Ascending aorta (tissue), 2 donors: ENCODE measurements at places on chromosomes 13 and 19.

DNA sequence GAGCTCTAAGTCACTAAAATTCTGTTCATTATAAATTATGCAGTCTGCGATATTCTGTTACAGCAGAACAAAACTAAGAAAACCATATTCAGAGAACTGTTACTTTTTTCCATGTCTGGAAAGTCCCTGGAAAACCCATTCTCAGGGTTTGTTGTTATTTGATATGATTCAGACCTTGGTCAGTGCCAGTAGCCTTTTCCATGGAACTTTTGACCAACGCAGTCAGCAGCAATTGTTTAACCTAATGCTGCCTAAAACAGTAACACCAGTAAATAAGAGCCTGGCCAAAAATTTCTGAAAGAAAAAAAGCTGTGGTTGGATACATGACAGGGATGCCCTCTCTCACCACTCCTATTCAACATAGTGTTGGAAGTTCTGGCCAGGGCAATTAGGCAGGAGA lies 402.7 kb downstream of the TBC1D4 start:
- DNase-seq: no peak

DNA sequence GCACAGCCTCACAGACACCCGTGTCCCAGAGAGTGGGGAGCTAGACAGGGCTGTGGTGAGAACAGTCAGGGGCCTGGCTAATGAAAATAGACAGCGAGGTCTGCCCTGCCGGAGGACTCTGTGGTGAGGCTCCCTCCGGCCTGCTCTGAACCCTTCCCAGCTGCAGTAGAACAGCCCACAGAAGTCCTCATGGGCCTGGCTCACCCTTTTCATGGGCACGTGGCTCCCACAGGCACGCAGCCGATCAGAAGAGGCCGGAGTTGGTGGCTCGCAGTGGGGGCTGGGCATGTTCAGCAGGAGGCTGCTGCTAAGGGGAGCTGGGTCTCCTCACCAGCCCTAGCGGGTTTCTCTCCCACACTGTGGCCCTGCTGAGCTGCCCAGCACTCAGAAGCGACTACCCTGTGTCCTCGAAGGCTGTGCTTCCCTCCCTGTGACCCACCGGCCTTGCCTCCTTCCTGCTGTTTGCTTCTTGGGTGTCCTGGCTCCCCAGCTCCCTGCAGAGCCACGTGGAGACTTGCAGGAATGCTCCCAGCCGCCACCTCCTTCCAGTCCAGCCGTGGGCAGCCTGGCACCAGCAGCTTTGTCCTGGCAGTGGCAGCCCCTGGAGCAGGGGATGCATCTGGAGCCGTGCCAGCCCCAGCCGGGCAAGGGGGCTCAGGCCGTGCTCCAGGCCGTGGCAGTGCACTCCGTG lies 138.7 kb downstream of the KDM4B start:
- DNase-seq: no peak

DNA sequence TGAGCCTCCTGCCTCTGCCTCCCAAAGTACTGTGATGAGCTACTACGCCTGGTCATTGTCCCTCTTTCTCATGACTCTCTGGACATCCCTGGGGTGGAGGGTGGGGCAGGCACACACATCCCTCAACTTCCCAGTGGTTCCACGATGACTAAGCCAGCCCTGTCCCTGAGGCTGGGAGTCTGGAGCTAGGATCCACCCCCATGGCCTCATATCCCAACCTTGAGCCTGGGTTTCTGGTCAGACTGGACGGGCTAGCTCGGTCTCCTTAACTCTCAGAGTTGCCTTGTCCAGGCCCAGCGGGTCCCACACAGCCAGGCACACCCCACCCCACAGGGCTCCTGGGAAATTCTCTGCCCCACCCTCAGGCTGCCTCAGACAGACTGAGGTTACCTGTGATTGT lies 19.6 kb downstream of the IER2 start:
- DNase-seq: no peak

DNA sequence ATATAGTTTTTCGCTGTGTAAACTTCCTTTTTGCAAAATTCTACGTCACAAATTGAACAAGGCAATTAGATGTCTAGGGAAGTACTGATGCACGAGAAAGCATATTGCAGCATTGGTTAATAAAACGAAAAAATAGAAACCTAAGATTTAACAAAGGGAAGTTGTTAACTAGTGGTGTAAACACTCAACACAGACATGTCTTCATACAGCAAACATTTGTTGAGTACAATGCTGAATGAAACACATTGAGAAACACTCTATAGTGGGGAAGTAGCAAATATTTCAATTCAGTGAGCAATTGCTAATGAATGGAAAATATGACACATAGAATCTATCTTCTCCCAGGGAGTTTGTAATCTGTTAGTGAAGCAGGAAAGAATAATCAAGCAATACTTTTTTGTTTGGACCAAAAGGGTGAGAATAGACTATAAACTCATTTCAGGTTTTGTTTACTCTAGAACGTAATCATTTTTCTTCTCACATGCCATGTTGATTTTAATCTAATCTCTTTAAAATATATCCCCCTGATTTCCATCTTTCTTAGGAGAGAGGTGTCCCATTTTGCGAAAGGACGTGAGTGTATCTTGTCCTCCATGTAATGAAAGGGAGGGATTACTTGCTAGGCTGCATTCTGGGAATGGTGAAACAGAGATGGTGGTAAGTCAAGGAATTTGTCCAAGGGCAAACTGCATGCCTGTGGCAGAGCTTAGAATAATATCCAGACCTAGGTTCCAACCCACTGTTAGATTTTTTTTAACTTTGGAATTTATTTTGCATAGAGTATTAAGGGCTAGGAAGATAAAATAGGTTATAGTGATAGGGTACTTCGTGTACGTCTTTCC lies 1.7 kb upstream of the ANKRD10 start:
- no peak for DNase-seq

- DNase-seq: no peak
Measured at GRCh38 chr19:28239270-28239669, 973.7 kb downstream of the UQCRFS1 start.

- DNase-seq: no peak
Measured at GRCh38 chr19:22326219-22326618, 40.0 kb downstream of the ZNF729 start.

DNA sequence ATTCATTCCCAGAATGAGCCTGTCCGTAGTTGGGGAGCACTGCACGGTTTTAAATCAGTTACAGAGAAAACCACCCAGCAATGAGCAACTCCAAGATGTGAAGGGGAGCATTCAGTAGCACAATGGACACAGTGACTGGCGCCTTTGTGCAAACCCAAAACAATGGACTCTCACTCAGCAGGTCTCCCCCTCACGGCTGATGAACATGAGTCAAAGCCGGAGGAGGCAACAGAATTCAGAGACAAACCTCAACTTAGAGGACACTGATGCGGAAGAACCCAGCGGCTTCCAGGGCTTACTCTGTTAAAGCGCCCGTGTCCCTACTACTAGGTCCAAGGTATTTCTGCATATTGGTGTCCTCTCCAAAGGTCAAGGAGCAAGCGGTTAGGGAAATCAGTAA lies 17.7 kb downstream of the PLEKHF1 start:
- no peak for DNase-seq

- no peak for DNase-seq
Measured at GRCh38 chr13:31214435-31214834, 14.7 kb downstream of the B3GLCT start.

DNA sequence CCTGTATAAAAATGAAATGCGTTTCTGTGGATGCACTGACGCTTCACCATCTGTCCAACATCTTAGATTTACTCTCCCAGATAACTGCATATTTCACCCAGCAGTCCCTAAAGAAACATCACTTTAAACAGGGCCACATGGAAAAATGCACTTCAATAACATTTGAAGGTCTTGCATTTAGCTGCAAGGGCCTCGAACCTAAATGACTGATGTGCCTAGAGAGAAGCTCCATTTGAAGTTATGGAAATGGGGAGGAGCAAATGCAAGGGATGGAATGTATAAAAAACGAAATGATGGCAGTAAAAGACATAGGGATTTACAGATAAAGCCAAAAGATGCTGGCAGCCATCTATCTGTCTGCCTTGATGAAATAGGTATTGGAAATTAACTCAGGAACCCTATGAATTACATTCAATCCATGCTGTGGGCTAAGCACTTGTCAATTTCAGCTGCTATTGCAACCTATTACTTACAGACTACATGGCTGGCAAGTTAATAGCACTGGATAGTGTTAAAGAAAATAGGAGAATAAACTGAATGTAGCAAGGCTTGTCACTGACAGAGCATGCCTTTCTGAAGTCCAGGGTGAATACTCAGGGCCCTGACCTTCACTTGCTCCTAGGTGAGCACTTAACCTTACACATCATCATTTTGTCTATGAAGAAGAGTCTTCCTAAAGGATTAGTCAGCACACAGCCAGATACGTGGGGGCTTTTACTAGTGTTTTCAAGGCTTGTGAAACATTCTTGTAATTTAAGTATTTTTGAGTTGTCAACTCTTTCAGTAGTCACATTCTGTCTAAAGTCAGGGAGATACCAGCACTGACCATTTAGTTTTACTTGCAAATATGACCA lies 963.4 kb downstream of the PCDH17 start:
- no peak for DNase-seq

DNA sequence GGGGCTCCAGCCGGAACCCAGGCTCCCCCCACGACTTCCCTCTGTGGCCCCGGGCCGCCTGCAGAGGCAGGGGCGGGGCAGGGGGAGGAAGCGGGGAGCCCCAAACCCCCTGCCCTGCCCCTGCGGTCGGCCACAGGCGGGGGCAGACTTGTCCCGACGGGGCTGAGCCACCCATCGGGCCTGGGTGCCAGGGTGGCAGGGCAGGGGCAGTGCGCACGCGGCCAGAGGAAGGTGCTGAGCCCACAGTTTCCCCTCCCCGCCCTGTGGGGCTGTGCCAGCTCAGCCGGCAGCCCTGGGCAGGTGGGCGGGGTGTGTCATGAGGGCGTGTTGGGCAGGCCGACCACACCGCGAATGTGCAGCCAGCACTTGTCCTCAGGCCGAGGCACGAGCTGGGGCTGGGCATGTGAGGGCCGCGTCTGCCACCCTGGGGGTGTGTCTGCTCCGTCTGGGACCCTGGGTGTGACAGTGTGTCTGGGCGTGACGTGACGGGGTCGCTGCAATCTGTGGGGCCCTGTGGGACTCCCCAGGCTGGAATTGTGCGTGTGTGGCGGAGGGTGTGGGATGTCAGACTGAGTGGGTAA lies 17.7 kb downstream of the CCDC97 start:
- DNase-seq: no peak

DNA sequence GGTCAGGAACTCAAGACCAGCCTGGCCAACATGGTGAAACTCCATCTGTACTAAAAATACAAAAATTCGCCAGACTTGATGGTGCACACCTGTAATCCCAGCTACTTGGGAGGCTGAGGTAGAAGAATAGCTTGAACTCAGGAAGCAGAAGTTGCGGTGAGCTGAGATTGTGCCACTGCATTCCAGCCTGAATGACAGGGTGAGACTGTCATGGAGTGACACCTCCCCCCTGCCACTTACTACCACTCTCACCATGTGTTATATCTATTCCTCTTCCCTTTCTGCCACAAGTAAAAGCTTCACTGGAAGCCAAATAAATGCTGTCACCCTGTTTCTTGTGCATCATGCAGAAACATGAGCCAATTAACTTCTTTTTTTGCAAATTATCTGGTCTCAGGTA lies 10.6 kb upstream of the CEACAM4 start:
- no peak for DNase-seq

DNA sequence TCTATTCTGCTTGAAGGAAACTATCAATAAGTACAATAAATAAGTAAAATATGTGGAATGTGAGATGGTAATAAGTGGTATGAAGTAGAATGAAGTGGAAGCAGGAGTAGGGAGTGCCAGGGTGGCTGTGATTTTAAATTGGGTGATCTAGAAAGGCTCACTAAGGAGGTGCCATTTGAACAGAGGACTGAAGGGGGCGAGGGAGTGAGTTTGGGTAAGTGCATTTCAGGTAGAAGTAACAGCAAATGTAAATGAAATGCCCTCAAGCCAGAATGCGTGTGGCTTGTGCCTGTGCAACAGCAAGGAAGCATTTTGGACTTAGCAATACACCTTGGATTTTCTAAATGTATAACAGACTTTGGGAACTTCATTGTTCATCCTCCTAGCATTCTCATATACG lies 77.1 kb downstream of the CCNA1 start:
- no peak for DNase-seq

GRCh38 chr19:16247353-16248182 lies 49.9 kb downstream of the AP1M1 start:
- peak; percentile 43 for DNase-seq

GRCh38 chr19:7916103-7916954 lies 1.7 kb downstream of the TGFBR3L start:
- DNase-seq: no peak
